ENCODE measurements at places on chromosomes 3 and 15.

- no peak for DNase-seq
These were observed 96.5 kb upstream of the PHLDB2 start for GRCh38 chr3:111762537-111762936.

DNA sequence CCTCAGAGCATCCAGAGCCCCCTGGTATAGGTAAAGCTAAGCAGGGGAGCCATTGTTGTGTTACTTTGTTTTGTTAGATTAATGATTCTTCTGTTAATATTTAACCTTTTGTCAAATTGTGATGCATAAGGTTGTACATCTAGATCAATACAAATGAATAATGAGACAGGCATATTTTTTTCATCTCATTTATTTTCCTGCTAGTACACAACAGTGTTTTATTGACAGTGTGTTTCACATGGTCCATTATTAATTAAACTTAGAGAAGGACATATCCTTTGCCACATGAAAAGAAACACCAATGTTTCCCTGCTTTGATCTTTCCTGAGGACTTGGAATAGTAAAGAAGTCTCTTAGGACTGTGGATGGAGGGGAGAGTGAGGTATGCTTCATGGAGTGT is 543.6 kb upstream of the CFAP20DC start:
- no peak for DNase-seq

- no peak for DNase-seq
These were observed 6.9 kb upstream of the TBC1D21 start for GRCh38 chr15:73866481-73866880.

GRCh38 chr3:11570251-11570650 is 73.5 kb downstream of the VGLL4 start:
- no peak for DNase-seq

- no peak for DNase-seq
These were observed 87.8 kb downstream of the COL6A6 start for GRCh38 chr3:130604806-130605205.
